Fibroblast of skin of scalp (primary cell): ENCODE measurements at places on chromosomes 7 and 10.

DNA sequence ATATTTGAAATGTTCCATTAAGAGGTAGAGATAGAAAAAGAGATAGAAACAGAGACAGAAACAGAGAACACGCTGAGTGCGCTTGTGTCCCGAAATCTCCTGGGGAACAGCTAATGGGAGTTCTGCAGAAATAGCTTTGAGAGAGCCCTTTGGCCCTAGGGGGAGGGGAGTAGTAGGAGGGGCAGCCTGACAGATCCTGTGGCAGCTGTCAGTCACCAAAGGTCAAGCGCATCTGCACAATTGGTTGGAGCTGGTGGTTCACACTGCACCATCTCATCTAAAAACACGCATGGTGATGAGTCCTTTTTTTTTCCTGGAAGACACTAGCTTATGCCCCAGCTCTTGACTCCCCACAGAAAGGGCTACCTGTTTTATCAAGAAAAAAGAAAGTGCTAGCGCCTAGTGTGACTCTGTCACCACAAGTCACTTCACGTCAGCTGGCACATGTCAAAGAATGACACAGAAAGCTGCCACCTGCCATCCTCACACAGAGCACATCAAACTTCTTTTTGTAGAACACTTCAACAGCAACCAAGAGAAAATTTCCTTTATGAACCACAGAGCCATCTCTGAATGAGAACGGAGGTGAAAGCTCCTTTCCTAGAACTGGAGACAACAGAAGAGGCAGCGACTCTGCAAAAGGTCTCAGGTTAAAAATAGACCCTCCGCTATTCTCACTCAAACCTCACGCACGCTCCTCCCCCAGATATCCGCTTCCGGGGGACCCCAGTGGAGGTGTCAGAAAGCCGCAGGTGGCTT, 125.7 kb downstream of the GFRA1 start:
- DNase-seq, result no peak

DNA sequence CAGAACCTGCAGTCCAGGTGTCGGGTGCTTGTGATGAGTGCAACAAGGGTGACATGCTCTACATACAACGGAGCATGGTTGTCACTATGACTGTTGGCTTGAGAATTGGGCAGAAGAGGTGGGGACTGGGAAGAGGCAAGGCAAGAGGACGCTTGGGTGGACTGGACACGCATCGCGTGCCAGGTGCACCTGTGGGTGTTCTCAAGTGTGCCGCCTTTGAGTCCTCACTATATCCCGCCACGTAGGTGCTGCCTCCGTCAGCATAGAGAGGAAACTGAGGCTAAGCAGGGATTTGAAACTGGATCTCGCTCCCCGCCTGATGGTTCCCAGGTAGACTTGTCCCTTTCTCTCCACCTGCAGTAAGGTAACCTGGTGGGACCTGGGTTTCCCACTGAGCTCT, 27.2 kb downstream of the CDH23 start:
- DNase-seq, result no peak

- DNase-seq, result no peak
These were observed 23.4 kb downstream of the PROSER2 start for GRCh38 chr10:11846542-11846941.

- DNase-seq, result peak; percentile 76
These were observed at the start of gene SRPK2 for GRCh38 chr7:105388356-105389087. Gene SRPK2 (minus strand): TSS chr7:105388921.

GRCh38 chr10:36168777-36169176, 526.7 kb upstream of the FZD8 start:
- DNase-seq, result no peak

DNA sequence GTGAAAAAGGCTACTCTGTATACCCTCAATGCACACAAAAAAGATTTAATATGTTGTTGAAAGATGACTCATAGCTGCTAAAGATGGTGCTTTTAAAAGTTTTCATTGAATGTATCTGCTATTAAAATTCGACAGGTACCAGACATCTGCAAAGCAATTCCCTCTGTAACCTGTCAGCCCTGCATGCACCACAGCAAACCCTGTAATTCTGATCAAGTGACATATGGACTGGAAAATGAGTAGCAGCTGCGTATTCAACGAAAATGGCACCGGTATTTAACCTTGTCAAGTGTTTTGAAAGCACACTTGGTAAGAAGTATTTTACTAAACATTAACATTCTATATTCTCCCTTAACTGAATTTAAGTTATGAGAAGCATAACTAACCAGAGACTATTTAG, 58.2 kb upstream of the PTPRN2 start:
- no peak for DNase-seq

- no peak for DNase-seq
These were observed 206.8 kb upstream of the MTPN start for GRCh38 chr7:136183981-136184380.

DNA sequence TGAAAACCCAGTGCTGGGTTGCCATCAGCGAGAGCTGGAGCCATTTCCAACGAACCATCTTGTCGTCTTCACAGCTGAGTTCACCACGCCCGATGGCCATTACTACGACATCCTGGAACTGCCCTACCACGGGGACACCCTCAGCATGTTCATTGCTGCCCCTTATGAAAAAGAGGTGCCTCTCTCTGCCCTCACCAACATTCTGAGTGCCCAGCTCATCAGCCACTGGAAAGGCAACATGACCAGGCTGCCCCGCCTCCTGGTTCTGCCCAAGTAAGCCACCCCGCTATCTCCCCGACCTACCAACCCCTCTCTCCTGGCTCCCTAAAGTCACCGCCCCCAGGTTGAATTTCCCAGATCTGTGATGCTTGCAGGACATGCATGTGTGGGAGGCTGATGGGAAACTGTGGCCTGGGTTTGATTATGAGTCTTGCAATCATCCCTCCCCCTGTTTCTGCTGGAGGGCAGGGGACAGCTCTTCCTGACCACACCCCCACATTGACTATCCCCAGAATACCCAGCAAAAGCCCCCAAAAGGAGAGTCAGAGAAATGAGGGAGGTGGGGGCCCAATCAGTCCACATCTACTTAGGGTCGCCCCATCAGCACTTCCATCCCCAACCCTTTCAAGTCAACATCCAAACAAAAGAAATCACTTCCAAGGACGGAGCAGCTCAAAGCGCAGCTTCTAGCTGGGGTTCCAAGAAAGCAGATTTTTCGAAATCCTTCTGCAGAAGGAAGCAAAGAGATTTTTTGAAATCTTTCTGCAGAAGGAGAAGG, 6.9 kb downstream of the SERPINE1 start:
- peak; percentile 63 for DNase-seq

DNA sequence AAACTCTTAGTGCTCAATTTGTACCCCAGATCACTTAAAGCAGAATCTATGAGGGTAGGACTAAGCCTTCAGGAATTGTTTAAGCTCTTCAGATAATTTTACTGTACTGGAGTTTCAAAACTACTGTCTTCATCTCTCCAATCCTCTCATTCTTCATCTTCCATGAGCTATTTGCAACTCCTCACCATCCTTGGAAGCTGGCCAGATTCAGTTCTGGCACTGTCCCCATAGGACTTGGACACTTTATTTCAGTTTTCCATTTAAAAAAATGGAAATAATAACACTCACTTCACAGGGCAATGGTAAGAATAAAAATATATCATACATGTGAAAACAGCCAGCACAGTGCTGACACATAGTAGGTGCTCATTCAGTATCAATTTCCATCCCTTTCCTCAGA, 74.6 kb downstream of the PPP1R17 start:
- DNase-seq, result peak; percentile 18

DNA sequence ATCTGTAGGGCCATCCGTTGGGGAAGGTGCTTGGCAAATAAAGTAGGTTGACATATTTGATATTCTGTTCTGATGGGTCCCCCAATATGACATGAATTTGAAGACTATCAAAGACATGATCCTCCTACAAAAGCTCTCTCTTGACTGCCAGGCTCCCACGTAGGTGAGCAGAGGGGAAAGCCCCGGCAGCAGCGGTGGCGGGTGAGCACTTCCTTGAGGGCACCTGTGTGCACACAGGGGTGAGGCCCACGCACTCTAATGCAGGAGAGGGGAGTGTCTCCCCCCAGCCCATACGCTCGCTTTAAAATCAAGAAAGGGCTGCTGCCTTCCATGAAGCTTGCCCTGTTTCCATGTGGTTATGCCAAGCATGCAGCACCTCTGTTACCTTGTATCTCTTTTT, 100.4 kb downstream of the TAX1BP1 start:
- no peak for DNase-seq

GRCh38 chr7:155296006-155296787, 1.5 kb upstream of the INSIG1 start:
- DNase-seq, result no peak

DNA sequence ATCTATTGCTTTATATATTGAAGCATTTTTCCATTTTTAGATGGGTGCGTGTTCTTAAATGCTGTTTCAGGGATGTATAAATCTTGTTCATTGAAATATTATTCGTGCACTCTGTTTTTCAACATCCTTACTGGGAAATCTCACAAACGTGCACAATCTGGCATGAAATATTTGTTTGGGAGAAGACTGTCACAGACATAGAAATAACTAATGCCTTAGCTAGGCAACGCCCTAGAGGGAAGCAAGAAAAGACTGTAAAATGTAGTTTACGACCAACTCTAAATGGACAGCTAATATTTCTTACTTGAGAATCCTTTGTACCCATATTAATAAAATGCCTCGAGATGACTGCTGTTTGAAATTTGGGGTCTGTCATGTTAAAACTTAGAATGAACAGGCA, 8.9 kb downstream of the DOCK4 start:
- no peak for DNase-seq

GRCh38 chr10:9015005-9015404, 960.5 kb downstream of the GATA3 start:
- DNase-seq, result no peak

- DNase-seq, result peak; percentile 59
These were observed 26.6 kb downstream of the REEP3 start for GRCh38 chr10:63547628-63548360.

DNA sequence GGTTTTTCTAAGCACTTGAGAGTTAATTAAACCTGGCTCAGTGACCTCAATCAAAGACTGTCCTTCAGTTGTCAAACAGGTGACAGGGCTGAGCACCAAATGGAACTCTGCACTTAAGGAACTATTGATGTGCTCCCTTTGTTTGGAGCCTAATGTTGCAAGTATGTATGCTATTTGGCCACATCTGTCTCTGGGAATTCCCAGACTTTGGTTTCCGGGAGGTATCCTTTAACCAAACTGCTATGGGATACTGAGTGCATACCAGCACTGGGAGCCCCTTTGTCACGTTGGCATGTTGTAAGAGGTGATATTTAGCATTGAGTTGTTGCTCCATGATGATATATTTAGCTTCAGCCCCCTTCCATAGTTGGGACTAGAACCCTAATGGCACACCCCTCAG, 25.2 kb downstream of the ASZ1 start:
- DNase-seq, result peak; percentile 61

DNA sequence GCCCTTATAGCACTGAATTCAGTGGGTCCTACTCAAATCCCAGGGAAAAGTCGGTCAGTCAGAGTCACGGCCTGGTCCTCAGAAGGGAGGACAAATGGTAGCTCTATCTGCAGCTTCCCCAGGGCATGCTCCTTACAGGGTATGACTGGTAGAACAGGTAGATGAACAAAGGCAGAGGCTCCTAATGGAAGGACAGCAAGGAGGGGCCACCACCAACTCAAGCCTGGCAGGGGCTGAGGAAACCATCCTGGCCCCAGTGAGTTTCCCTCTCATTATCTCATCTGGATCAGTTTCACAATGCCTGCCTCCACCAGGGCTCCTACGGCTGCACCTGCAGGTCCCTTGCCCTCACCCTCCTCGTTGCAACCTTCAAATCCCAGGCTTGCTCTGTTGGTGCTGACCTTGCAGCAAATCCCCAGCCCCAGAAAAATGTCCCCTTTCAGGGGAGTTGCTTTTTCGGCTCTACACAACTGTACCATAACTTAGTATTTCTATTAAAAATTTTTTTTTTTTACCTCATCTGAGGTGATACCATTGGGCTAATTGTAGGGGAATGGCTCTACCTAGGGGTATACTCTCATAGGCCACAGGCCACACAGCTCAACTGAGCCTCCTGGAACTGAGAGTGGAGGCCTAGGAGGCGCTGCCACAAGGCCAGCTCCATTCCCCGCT, 2.4 kb upstream of the MYO1G start:
- DNase-seq, result no peak

DNA sequence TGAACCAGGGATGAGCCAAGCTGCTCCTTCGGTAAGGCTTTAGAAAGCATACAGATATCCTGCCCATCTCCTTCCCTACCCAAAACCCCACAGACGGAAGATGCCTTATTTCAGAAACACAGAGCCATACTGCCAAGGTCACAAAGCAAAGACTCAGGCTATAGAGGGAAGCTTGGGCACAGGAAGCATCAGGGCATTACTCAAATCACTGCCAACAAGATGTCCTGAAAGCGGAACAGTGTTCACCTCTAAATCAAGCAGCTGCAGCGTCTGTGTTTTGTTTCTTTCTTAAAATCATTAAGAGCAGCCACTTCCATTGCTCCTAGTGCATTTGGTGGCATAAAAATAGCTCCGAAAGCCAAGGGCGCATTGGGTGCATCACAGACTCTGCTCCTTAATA, 307.3 kb downstream of the SORCS1 start:
- no peak for DNase-seq

- DNase-seq, result no peak
These were observed 102.6 kb downstream of the SH3PXD2A start for GRCh38 chr10:103752680-103753248.

DNA sequence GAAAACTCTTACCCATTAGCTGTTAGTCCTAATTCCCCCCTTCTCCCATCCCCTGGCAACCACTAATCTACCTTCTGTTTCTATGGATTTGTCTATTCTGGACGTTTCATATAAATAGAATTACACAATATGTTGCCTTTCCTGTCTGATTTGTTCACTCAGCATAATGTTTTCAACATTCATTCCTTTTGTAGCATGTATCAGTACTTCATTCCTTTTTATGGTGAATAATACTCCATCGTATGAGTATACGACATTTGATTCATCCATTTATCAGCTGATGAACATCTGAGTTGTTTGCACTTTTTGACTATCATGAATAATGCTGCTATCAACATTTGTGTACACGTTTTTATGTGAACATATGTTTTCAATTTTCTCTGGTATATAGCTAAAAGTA, 4.4 kb upstream of the FRAT1 start:
- DNase-seq, result no peak

GRCh38 chr7:151351027-151351426, 9.4 kb downstream of the NUB1 start:
- no peak for DNase-seq

DNA sequence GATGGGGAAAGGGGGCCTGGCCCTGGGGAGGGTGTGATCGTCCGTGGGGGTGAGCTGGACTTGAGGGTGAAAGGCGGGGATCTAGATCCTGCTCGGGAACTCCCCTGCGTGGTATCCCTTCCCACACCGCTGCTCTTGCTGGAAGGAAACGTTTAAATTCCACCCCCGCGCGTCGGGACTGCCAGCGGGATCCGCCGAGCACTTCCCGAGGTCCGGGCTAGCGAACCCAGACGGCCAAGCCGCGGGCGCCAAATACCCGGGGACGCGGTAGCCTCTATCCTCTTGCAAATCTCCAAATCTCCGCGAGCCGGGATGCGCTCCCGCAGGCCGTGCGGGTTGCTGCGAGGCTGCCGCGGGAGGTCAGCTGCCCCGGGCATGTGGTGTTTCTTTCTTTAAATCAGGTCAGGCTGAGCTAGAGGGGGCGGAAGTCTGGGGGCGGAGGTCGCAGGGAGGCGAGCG, 904 bp downstream of the NPTX2 start:
- DNase-seq, result no peak

GRCh38 chr7:92595281-92595680, 5.1 kb upstream of the FAM133B start:
- DNase-seq, result peak; percentile 20
